ENCODE measurements at places on chromosomes 4 and X.

- no peak for DNase-seq
Measured at GRCh38 chr4:21203416-21203815, 503.2 kb downstream of the PACRGL start.

DNA sequence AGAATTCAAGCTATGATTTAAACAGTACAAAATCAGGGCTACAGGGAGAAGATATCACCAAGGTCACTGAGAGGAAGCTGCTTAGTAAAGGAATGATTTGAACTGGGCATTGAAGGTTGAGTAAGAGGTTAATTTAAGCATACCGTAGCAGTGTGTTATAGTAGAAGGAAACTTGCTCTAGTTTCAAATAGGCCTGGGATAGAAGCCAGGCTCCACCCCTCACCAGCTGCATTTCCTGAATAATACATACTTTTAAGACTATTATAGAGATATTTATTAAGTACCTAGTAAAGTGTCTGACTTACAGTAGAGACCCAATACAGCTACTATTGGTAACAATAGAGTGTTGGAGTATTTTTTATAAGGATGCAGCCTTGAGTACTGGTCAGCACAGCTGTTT lies 118.0 kb upstream of the GLRA2 start:
- no peak for DNase-seq

- DNase-seq: no peak
Measured at GRCh38 chr4:94567811-94568210, 116.1 kb downstream of the PDLIM5 start.

GRCh38 chr4:159370286-159370685 lies 267.4 kb downstream of the RAPGEF2 start:
- no peak for DNase-seq

DNA sequence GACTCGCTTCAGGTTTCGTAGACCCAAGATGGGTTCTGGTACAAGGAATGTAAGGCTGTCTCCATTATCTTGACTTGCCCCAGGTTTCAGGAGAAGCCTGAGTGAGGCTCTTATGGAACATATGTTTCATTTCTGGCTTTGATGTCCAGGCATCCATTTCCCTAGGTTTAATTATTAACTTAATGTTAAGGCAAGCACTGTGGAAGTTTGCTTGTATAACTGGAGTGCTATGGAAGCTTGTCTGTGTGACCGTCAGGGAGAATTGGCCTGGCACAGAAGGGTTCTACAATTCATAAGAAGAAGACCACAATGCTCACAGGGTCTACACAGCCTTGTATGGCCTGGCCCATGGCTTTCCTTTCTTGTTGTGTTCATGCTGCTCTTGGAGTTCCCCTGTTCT lies 47.2 kb upstream of the PPP1R2C start:
- no peak for DNase-seq

DNA sequence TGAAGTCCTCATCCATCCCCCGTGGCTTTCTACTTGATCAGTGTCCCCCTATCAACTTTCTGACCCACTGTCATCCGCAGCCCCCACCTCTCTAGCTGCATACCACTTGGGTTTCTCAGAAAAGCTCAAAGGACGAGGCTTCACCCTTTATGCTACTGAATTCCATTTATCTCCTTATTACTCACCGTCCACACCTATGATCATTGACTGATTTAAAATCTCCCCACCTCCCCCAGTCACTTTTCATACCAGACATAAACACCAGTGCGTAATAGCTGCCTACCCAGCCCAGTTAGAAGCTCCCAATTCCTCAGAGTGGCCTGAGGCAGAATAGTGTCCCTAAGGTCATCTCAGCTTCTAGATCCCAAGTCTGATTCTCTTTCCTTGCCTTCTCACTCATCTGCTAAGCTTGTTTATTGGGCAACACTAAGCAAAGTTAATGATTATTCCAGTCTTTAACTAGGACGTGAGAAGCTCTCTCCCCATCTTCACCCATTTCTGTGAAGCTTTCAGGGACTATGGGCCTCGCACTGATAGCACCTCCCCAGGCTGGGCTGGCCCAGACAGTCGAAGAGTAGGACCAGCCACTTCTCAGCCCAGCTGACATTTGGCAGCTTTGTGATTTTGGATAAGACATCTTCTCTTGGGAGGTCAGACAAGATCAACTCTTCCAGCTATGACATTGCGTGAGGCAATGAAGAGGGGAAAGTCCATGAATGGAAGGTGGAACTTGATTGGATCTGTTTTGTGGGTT lies 7.2 kb upstream of the DDX60L start:
- DNase-seq: no peak

GRCh38 chrX:108221301-108221864 lies 129.8 kb downstream of the ATG4A start:
- DNase-seq: no peak

DNA sequence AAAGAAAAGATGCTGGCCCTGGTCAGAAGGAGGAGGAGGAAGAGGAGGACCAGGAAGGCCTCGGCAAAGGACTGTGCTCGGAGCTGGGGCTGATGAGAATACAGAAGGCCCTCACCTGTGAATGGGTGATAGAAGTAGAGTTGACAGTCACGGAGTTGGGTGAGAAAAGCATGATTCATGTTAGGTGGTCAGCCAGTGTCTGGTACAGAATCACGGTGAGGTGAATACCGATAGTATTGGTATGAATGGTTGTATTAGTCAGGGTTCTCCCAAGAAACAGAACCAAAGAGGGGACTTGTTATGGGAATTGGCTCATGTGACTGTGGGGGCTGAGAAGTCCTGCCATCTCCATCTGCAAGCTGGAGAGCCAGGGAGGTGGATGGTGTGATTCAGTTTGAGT lies 32.5 kb upstream of the FAM156A start:
- no peak for DNase-seq

DNA sequence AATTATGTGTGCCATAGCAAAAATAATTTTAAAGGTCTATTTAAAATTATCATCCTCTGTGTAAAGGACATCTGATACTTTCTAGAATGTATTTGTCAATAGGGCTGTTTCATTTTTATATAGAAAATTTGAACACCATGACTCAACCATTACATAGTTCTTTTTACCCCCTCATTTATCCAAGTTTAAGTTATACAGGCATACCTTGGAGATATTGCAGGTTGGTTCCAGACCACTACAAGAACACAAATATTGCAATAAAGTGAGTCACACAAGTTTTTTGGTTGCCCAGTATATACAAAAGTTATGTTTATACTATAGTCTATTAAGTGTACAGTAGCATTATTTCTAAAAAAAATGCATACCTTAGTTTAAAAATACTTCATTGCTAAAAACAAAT lies 130.4 kb downstream of the MSL3 start:
- DNase-seq: no peak

DNA sequence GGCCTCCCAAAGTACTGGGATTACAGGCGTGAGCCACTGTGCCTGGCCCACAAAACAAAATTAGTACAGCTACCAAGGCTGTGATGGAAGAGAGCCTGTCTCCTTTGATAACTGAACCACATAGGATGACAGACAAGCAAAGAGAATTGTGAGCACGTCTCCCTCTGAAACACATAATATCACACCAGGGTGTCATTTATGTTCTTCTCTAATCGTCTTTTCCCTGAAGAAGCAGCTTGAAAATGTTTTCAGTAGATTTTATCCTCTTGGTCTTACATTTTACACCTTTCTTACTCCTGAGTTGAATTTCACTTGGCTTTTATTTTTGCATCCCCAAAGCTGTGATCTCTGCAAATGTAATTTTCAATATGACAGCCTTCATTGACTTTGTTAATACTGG lies 67.8 kb downstream of the TENM3 start:
- DNase-seq: no peak

DNA sequence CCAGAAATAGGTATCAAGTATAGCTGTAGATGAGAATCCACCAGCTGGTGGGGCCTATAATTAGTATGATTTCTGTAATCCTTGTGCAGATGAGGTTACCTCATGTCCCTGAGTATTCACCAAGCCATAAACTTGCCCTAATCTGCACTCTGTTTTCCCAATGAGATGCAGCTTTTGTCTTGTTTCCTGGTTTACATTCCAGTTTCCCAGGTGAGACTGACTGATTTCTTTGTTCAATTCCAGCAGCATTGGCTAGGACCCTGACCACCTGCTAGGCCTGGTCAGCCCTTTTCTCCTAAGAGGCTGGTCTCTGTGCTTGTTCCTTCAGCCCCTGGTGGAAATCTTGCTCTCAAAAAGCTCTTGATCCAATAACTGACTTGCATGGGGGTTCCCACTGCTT lies 44.6 kb downstream of the GABRB1 start:
- DNase-seq: no peak

GRCh38 chrX:31670245-31670644 lies 598.4 kb upstream of the FTHL17 start:
- DNase-seq: no peak

- DNase-seq: no peak
Measured at GRCh38 chr4:62226082-62226481, 1026.0 kb downstream of the ADGRL3 start.

GRCh38 chr4:23811161-23811560 lies 78.7 kb downstream of the PPARGC1A start:
- DNase-seq: no peak

DNA sequence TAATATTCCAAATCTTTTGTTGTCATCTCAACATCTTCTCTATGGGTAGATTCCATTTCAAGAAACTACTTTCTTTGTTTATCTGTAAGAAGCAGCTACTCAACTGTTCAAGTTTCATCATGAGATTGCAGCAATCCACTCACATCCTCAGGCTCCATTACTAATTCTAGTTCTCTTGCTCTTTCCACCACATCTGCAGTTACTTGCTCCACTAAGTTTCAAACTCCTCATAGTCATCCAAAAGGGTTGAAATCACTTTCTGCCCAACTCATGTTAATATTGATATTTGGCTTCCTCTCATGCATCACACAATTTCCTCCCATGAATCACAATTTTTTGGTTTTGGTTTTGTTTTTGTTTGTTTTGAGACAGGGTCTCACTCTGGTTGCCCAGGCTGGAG lies 35.7 kb downstream of the ADH5 start:
- no peak for DNase-seq

GRCh38 chrX:103791228-103791627 lies 14.6 kb downstream of the PLP1 start:
- peak; percentile 43 for DNase-seq

DNA sequence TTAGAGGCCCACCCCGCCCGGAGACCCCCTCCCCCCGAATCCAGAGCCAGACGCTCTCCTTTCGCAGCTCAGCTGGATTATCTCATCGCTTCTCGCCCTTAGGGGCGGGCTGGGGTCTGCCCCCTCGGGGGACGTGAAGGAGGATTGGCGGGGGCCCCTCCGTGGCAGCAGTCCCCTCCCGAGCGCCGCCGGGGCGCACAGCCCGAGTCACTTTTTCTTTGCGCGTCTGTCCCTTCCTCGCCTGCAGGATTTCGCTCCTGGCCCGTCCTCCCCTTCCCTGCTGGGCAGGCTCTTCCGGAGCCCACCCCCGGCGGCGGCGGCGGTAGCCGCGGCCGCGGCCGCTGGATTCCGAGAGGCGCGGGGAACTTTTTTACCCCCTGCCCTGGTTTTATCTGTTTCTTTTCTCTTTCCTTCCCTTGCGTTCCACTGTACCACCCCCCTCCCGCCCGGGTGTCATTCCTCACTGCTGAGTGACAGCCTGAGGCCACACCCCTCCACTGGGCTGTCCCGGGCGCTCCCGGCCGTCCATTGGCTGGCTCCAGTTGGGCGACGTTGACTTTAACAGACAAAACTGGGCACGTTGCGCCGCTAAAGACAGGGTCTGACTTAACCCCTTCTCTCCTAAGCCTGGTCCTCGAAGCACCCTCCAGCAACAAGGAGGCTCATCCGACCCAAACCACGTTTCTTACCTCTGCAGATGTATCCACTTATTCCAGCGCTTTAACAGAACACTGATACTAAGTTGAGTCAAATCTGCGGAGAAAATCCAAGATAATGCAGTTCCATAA lies 492 bp upstream of the NKX3-2 start:
- DNase-seq: peak; percentile 91

DNA sequence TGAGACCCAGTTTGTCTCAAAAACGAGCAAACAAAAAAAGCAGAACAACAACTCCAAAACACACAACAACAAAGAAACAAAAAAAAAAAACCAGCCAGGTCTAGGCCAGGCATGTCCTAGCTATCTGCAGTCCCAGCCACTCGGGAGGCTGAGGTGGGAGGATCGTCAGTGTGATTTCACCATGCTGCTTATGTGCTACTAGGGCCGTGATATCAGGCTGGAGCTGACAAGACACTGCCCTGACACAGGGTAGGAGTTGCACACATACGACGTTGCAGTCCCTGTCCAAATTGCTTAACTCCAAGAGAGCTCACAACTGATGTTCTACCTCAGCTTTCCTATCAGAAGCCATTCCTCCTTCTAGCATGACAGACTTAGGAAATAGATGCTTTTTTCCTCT lies 204.9 kb downstream of the AASDH start:
- no peak for DNase-seq

GRCh38 chrX:109830157-109830703 lies 97.2 kb upstream of the ACSL4 start:
- no peak for DNase-seq

GRCh38 chrX:153444333-153445011 lies 1.4 kb downstream of the TREX2 start:
- no peak for DNase-seq

- DNase-seq: no peak
Measured at GRCh38 chrX:148947399-148947975, 447.1 kb downstream of the AFF2 start.

- DNase-seq: no peak
Measured at GRCh38 chr4:89551191-89551590, 243.6 kb upstream of the GPRIN3 start.

DNA sequence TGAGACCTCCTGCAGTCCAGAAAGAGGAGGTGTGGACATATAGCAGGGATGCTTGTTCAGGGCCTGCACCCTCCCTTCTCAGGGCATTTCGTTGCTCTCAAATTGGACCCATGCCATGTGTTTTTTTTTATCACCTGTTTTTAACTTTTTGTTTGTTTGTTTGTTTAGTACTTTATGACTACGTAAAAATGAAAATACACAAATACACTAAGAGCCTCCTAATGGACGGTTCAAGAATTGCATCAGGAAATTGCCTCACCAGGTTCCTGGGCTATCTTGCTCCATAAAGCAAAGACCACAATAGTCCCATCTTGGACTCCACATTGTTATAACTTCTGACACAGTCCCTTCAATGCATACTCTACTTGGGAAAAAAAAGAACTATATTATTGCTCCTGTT lies 1685.9 kb upstream of the TENM3 start:
- peak; percentile 15 for DNase-seq

- DNase-seq: no peak
Measured at GRCh38 chrX:1751781-1752180, 136.9 kb downstream of the ASMT start.

DNA sequence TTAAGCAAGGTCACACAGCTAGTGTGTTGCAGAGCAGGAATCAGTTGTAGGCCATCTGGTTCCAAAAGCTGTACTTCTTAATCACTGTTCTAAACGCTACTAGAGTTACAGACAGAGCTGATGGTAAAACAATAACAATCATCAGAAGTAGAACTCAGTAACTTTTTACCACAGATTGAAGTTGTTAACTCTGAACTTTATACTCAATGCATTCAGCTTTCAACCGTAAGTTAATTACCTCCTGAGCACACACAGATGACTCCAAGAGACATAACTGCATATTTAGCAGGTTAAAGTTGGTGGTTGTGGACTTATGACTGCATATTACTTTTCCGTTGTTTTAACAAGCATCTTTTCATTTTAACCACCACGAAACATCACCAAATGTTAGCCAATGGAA lies 127.3 kb downstream of the PRSS12 start:
- DNase-seq: no peak
